ENCODE measurements at places on chromosomes 1 and 21.

DNA sequence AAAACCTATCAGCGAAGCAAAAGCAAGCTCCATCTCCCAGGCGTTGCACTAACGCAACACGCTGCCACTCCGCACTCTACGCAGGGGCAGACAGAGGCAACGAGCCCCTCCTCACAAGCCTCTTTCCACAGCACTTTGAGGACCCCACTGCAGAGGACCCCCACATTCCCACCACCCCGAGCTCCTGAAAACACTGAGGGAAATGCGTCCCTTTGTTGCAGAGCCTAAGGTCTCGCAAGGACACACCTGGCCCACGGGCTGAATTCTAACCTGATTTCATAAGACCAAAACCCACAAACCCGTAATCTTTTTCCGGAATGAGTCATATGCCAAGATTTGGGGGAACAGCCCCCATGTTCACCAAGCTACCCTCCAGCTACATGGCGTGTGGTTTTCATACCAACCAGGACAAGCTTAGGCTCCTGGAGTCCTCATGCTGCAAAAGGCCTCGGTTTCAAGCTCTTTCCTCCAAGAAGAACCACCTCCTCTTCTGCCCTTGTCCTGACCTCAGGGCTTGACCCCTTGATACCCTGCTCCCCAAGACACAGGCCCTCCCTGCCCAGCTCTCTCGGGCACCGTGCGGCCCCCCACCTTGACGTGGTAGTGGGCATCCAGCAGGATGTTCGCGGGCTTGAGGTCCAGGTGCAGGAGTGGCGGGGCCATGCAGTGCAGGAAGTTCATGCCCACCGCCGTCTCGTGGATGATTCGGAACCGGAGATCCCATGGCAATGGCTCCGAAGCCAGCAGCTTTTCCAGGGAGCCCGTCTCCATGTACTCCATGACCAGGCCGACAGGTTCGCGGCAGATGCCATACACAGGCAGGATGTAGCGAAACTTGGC, 10.7 kb downstream of the RIPK4 start:
- no peak for DNase-seq

GRCh38 chr1:177142791-177143271, 21.7 kb downstream of the ASTN1 start:
- peak; percentile 43 for DNase-seq

- no peak for DNase-seq
Observed at GRCh38 chr1:19010503-19010902, 54.0 kb upstream of the IFFO2 start.

GRCh38 chr1:201456499-201457309, 12.3 kb downstream of the PHLDA3 start:
- DNase-seq, result no peak

DNA sequence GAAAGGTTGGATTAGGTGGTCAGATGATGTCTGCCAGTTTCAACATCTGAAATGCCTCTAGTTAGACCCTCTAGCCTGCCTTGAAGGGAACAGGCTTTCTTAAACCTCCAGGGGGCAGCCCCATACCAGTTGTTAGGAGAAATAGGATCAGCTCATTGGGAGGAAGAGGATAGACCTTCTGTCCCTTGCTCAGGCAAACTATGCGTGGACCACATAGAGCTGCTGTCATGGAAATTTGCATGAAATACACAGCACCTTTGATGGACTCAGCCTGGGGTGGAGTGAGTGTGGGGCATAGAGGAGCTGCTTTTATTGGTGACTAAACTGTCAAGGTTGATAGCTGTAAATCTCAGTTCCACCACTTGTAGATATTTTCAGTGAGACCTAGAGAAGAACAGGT, 38.4 kb upstream of the SPAG17 start:
- DNase-seq, result peak; percentile 57

DNA sequence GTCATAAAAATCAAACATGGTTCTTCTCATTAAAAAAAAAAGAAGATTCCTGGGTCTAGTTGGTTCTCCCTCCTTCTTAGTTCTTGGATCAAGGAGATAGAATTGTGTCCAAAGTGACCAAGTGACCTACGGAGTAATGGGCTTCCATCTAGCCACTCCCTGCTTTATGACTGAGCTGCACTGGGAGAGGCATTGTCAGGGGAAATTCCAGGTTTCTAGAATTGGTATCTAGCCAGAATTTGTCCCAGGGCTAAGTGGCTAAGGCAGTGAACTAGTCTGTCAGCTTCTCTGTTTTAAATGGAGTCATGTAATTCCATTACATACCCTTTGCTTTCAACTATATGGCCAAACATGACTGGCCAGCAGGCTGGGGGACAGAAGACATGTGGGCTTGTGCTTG, 40.1 kb upstream of the ERG start:
- no peak for DNase-seq

- no peak for DNase-seq
Observed at GRCh38 chr1:9653491-9654050, 2.0 kb downstream of the PIK3CD start.

- DNase-seq, result no peak
Observed at GRCh38 chr1:51423073-51423821, 92.9 kb upstream of the TTC39A start.

DNA sequence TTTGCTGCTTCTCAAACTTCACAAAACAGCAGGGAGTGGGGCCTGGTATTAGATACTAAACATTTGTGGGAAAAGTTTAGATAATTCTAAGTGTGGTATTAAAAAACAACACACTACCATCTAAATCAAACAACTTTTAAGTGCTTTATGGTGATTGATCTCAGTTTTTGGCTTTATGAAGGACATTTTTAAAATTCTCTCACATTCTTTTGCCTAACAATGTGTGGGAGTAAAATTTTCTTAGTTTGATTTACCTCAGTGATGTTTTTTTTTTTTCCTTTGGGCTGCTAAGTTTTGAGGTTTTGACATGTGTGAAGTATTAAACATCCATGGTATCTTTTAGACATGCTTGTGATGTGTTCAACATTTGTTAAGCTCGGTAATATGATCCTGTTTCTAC, 116.2 kb downstream of the DISP1 start:
- no peak for DNase-seq

GRCh38 chr1:205210756-205211168, 740 bp downstream of the DSTYK start:
- DNase-seq, result peak; percentile 56

DNA sequence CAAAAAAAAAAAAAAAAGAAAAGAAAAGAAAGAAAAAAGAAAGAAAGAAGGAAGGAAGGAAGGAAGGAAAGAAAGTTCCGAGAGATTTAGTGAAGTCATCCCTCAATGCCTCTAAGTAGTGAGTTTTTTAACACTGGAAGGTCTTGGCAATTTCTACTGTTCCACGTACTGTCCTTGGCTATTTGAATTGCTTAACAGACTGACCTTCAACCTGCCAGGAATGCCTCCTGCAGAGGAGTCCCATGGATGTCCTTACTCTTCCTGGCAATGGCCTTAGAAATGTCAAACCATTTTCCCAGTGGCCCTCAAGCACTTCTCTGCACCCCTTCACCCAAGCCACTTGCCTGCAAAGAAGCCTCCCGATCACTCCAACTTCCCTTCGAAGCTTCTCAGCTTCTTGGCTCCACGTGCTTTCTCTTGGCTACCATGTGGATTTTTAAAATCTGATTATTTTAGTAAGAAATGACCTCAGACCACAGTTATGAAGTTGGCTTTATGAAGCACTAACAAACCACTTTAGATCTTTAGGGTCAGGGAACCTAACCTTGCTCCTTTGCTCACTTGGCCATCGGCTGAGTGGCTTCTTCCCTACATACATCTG, 43.7 kb upstream of the ABCG1 start:
- DNase-seq, result no peak

GRCh38 chr1:46062651-46063319, 69.6 kb downstream of the PIK3R3 start:
- DNase-seq, result no peak

DNA sequence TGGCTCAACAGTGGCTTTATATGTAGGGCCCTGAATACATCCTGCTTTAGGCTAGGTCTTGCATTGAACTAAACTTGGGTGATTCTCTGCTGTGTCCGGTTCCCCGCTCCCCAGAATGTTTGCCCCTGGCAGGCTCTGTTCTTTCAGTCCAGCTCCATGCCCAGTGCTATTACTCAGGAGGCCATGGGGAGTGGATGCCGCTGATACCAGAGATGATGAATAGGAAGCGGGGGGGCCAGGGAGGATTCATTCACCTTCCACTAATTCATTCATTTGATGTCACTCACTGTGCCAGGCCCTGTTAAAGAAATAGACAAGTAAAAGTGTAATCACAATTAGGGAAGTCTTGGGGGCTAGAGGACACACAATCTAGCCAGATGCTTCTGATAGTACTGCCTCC, 83.8 kb downstream of the TMEM53 start:
- no peak for DNase-seq

- DNase-seq, result no peak
Observed at GRCh38 chr1:185969028-185969427, 234.8 kb downstream of the HMCN1 start.

- no peak for DNase-seq
Observed at GRCh38 chr1:3034728-3035562, 13.7 kb downstream of the ACTRT2 start.
